T47D (cell line): ENCODE measurements at places on chromosomes 16 and 17.

DNA sequence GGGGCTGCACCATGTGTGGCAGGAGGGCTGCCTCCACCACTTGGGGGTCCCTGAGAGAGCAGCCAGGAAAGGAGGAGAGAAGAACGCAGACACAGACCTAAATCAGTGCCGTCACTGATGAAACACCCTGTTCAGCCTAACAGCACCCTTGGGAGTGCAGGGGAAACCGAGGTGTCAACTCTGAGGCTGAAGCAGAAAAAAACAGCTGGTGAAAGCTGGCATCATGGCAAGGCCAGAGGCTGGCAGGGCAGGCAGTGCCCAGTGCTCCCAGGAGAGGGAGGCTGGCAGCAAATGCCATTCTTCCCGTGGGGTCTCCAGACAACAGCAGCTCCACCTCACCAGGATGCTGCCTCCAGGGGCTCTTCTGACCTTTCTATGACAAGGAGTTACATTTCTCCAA is 23.1 kb downstream of the SPHK1 start:
- DNase-seq, result no peak

GRCh38 chr17:80866050-80866793 is 125.4 kb upstream of the CHMP6 start:
- peak; percentile 80 for DNase-seq

GRCh38 chr16:23523876-23524385 is 13.6 kb upstream of the GGA2 start:
- no peak for DNase-seq

GRCh38 chr16:74468807-74469525 is 47.7 kb upstream of the CLEC18B start:
- DNase-seq, result no peak

GRCh38 chr17:81811705-81812570 is 8.0 kb downstream of the GCGR start:
- no peak for DNase-seq

GRCh38 chr16:17416461-17417311 is 54.1 kb downstream of the XYLT1 start:
- peak; percentile 39 for DNase-seq

GRCh38 chr16:87681981-87682570 is 79.8 kb downstream of the JPH3 start:
- peak; percentile 25 for DNase-seq

DNA sequence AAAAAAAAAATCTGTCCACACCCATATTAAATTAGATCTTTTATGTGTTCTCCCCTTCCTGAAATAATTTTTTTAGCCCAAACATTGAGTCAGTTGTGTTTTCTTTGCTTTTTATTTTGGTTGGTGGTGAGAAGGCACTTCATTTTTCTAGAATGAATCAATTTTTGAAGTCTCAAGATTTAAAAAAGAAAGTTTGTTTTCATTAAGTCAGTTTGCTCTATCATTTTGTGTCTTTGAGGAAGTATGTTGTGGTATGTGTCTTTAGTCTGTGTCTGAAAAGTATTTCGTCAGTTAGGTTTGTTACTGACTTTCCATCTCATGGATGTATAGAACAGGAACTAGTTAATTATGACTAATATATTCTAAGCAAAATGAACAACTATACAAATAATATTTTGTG is 3.8 kb downstream of the IGF2BP1 start:
- no peak for DNase-seq

- DNase-seq, result no peak
Measured at GRCh38 chr16:3587547-3588110, 10.4 kb upstream of the NLRC3 start.

GRCh38 chr17:38434178-38434665 is 6.0 kb downstream of the ARHGAP23 start:
- no peak for DNase-seq

- DNase-seq, result no peak
Measured at GRCh38 chr16:2979669-2980226, 498 bp downstream of the PKMYT1 start.

DNA sequence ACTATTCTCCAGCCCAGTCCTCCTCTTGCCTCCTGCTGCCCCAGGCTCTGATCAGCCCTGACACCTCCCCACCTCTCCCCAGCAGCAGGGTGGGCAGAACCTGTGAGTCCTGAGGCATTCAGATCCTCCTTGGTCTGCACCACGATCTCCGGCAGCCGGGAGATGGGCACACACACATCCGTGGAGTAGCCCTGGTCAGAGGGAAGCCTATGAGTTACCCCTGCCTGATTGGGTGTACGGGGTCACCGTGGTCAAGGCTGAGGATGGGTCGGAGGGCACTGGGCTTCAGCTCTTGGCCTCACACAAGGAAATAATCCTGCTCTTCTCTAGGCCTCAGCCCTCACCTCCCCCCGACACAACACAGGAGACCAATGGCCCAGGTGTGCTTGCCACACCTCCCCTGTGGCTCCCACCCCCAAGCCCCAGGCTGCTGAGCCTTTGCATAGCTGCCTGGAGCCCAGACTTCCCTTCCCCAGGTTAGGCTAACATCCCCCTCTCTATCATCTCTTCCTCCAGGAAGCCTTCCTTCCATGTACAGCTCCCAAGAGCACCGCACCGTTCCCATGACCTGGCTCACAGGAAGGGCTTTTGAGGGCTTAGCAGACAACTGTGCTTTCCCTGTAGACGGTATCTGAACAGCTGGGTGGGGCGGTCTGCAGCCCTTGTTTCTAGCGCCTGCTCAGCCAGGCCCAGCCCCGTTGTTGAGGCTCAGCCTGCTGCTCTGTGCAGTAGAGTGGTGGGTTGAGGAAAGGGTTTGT is 3.7 kb downstream of the LDHD start:
- DNase-seq, result no peak

DNA sequence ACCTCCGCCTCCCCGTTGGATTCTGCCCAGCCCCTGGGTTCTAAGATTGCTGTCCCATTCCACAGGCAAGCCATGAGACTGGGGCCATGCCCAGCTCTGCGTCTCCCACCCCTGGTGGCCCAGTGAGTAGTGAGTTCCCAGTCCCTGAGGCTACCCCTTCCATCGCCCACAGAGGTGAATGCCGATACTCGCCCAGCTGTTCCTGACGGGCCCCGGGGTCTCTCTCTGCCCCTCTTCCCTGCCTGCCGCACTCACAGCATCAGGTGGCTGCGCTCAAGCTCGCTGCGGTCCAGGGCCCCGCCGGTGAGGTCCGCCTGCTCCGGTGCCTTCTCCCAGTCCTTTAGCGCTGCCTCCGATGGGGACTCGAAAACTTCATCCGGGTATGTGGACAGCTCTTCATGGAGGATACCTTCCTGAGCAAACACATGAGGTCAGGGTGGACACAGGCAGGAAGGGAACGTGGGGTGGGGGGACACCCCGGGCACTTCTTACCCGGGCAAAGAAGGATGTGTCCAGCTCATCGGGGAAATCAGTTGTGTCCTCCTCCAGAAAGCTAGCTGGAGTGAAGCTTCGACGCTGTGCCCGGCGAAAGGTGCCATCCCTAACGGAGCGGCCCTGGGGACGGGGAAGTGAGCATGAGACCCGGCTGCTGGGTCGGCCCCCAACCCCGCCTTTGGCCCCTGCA is 8.8 kb downstream of the SNRNP25 start:
- no peak for DNase-seq
